ENCODE measurements at places on chromosomes 5 and 9. TPM values are rescaled to one million over a fixed set of nuclear protein-coding genes. Genes with fewer than 3 reads are reported as not detected.

Gene ETF1
- total RNA-seq: 78.7 TPM

Gene FRRS1L
- total RNA-seq: not detected

Gene CDC25C
- 0.57 TPM for total RNA-seq

Gene KCNV2
- total RNA-seq: not detected

Gene GRXCR2
- total RNA-seq: not detected

Gene ZCCHC9
- total RNA-seq: 17.9 TPM

Gene PGM5
- total RNA-seq: 22.2 TPM

Gene FOXD4
- total RNA-seq: 0.27 TPM

Gene FABP6
- total RNA-seq: not detected

Gene IFNW1
- not detected for total RNA-seq

Gene NR2F1-AS1
- 13.1 TPM for total RNA-seq

Gene OTP
- not detected for total RNA-seq

Gene LRRC19
- not detected for total RNA-seq

Gene MOB3B
- 20.7 TPM for total RNA-seq

Gene HARS2
- total RNA-seq: 30.2 TPM

Gene CTSV
- not detected for total RNA-seq

Gene LCN15
- total RNA-seq: not detected

Gene MYOT
- total RNA-seq: not detected

Gene FCN1
- total RNA-seq: 33.1 TPM

Gene HAVCR2
- 37.5 TPM for total RNA-seq

Gene GFPT2
- total RNA-seq: 4.7 TPM

Data from spleen (tissue), 13 donors.